ENCODE measurements at places on chromosomes 6 and 20.

- no peak for DNase-seq
Observed at GRCh38 chr6:7545316-7546019, 4.0 kb downstream of the DSP start.

GRCh38 chr6:134420614-134421181 lies 102.8 kb upstream of the SGK1 start:
- no peak for DNase-seq

- no peak for DNase-seq
Observed at GRCh38 chr6:121652726-121653623, 217.5 kb downstream of the GJA1 start.

DNA sequence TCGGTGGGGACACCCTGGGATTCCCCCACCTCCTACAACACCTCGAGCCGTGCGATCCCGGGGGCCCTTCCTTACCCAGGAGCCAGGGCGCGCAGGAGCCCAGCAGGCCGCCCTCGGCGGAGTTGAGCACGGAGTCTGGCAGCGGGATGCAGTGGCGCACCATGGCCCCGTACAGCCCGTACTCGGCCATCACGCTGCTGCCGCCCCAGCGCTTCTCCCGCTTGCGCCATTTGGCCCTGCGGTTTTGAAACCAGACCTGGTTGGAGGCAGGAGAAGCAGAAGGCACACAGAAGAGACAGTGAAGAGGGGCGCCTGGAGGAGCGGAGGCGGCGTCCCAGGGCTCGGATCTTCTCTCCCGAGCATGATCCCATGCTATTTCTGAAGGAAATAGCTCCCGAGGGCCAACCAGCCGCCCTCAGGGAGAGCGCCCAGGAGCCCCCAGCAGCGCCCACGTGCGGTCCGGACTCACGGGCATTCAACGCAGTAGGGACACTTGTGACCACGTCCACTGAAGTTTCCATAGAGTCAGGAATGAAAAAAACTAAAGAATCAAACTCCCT lies 4.3 kb downstream of the VSX1 start:
- no peak for DNase-seq

DNA sequence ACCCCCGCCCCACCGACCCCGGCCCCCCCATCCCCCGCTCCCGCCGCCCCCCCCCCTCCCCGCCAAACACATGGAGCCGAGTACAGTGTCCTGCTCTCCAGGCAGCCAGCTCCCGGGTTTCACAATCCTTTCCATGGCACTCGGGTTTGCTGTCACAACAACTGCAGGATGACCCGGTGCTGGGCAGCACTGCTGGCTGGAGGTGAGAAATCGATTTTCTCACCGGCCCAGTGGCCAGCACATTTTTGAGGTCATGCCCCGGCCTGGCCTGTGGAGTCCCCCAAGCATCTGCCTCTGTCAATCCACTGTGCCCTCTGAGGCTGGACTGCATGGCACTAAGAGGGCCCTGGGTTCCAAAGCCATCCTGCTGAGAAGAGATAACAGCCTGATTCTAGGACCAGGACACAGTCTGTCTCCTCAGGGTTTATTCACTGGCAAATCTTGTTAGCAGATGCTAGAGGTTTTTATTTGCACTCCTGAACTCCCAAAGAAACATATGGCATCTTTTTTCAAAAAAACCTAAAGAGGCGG lies 129.5 kb downstream of the NFATC2 start:
- DNase-seq, result no peak

DNA sequence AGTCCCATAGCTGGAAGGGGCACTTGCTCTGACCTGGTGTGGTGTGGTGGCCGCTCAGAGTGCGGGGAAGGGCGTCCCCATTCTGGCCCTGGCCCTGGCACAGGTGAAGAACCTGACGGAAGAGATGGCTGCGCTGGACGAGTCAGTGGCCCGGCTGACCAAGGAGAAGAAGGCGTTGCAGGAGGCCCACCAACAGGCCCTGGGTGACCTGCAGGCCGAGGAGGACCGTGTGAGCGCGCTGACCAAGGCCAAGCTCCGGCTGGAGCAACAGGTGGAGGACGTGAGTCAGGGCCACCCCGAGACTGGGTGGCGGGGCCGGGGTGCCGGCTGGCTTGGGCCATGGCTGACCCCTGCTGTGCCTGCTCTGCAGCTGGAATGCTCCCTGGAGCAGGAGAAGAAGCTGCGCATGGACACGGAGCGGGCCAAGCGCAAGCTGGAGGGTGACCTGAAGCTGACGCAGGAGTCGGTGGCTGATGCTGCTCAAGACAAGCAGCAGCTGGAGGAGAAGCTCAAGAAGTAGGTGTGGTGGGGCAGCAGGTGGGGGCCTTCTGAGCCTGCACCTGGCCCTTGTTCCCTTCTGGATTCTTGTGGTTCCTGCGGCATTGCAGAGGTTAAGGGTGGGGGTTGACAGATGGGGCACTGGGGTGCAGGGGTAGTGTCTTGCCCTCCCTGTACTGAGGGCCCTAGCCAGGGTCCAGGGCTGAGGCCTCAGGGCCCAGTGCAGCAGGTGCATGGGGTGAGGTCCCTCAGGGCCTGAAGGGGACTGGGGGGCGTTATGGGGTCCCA lies 40.8 kb downstream of the MYH7B start:
- no peak for DNase-seq

GRCh38 chr6:161033667-161034066 lies 42.1 kb downstream of the MAP3K4 start:
- no peak for DNase-seq
